ENCODE measurements at places on chromosomes 13 and 19.

DNA sequence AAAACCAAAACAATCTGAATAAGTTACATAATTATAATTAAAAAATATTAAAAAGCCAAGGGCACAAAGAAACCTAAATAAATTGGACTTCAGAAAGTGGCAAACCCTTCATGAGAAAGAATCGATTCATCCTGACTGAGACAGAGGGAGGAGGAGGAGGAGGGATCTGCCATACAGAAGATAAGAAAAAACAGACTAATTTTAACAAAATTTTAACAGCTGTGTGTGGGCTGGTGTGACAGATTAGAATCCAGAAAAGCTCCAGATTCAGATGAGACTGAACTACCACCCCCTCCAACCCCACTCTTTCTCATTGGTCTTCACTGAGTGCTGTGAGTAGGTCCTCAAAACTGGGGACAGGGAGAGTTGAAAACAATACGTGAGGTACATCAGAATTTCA is 111.5 kb upstream of the HTR2A start:
- DNase-seq, result no peak

GRCh38 chr13:98940325-98941001 is 37.4 kb downstream of the DOCK9 start:
- no peak for DNase-seq

DNA sequence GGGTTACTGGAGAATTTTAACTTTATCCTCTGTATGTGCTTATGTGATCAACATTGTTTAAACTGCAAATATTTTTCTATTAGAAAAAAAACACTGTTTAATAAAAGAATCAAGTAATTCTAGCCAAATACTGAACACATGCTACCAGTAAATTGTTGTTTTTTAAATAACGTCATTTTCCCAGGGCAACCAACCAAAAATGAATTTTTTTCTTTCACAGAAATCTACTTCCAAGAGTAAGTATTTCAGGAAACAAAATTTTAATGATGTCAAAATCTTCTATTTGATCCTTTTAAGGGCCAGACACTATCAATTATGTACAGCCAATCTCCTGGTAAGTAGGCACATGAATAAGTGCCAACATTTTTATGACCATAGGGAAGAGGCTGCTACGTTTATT is 57.1 kb downstream of the TUBGCP3 start:
- no peak for DNase-seq

DNA sequence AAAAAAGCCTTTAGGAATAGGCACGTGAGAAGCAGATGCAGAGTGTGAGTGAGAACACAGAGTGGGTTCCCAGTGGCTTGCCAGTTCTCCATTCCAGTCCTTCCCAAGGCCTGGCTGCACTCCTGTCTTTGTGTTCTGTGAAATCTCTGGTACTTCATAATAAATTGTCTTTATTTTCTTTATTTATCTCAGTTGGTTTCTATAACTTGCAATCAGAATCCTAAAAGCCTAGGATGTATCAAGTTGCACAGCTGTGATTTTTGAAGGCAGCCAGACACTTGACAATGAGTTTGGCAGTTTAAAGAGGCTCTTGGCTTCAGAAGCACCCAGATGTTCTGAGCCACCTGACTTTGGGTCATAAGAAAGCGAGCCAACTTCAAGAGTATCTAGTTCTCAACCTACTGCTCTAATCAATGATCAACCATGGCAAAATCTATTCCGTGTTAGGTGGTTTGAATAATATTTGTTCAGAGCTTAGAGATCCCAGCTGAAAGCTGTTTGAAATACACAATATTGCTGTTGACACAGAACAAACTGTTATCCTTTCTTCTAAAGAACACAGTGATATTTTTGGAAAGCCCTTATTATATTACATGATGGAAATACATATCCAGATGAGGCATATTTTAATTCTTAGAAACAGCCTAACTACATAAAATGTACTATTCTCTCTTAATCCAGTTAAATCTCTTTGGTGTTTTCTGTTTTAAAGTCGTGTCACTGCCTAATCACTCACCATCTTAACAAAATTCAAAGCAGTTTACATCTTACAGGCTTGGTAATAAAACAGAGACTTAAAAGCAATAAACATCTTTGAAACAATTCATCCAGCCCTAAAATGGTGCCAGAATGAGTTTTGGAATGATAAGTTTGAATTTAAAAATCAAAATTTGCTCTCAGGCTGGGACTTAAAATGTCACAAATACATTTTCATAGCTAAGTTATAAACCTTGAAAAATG is 483.0 kb upstream of the NBEA start:
- no peak for DNase-seq

DNA sequence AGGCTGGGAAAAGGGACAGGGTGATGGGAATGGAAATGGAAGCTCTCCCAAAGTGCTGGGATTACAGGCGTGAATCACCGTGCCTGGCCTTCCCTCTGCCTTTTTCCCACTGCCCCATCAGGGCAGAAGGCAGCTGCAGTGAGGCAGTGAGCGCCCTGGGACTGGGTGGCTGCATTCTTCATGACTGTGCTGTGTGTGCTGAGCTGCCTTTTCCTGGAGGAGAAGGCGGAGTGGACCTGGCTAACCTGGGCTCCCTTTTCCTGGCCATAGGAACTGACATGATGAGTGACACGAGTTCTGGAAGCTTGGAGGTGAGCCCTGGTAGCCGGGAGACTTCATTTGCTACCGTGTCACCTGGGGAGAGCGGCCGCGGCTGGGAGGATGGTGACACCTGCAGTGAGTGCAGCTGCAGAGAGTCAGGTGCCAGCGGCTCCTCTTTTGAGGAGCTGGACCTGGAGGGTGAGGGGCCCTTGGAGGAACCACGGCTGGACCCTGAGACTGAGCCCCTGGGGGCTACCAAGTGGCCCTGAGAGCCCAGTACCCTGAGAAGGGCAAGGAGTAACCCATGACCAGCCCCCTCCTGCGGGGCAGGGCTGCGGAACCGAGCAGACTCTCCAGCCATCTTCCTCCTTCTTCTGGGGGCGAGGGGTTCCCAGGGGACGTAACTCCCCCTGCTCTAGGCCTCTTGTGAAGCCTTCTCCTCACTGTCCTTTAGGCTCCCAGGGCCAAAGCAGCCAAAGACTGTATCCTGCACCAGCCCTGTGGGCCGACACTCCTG is 26.3 kb upstream of the ZNF492 start:
- no peak for DNase-seq

- no peak for DNase-seq
These were observed 29.1 kb upstream of the PCDH9 start for GRCh38 chr13:67259208-67259607.
